Central memory CD8-positive, alpha-beta T cell (primary cell): ENCODE measurements at places on chromosomes 7 and 10.
A peak's percentile ranks its signal among the peaks of the same experiment; 100 is the strongest.

DNA sequence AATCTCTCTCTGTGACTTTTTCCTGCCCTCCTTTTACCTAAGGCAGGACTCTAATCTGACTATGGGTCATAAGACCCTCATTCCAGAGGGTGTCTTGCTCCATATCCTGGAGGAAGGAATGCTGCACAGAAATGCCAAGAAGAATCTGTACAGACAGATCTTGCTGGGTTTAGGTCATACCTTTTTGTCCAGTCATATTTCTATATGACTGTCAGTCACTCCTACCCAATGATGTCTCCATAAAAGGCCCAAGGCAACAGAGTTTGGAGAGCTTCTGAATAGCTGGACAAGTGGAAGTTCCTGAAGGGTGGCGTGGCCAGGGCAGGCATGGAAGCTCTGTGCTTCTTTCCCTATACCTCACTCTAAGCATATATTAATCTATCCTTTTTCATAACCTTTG lies 47.5 kb downstream of the FEZF1 start:
- no peaks in the 10 kb centered on the region for H3K4me1 ChIP-seq
- no peaks in the 10 kb centered on the region for H3K36me3 ChIP-seq
- H3K27ac ChIP-seq = no peak overlapping the region
- H3K27me3 ChIP-seq = no peaks in the 10 kb centered on the region

DNA sequence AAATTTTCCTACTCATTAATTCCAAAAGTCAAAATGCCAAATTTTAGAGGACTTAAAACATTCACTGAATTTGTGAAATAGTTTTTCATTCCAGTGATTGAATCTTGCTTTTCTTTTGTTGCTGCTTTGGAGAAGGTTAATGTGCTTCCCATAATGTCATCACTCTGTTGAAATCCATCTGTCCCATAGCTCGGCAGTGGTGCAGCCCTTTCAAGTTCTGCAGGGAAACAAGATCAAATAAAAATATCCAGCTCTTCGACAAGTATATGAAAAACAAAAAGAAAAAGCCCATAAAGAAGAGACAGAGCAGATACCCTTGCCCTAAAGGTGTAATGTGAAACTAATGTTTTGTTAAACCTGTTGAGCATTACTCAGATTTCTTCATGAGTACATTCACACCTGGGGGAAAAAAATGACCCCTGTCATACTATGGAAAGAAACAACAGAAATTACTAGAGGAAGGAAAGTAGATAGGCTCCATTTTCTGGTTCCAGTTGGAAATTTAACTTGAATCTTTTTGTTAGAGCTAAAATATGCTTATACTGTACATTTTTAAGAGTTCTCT lies 35.1 kb downstream of the AGR3 start:
- DNase-seq = no peak
- H3K4me1 ChIP-seq = no peaks in the 10 kb centered on the region
- H3K36me3 ChIP-seq = no peaks in the 10 kb centered on the region
- no peak overlapping the region for H3K27ac ChIP-seq

DNA sequence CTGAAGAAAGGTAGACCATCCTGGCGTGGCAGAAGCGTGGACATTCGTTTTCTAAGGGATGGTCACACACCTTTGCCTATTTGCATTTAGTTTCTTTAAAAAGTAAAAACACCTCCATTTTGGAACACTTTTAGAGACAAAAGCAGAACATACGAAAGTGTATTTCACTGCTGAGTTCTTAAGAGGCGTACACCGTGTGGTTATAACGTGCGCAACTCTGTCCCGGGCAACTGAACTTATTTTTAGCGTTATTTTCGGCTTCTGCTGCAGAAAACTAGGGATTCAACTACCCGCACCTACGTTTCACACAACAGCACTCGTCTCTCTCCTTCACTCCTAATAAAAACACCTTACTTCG lies 557 bp upstream of the LSM8 start:
- no peaks in the 10 kb centered on the region for H3K27me3 ChIP-seq
- no peak for DNase-seq
- peaks cover 40% of the 10 kb centered on the region for H3K4me1 ChIP-seq
- H3K27ac ChIP-seq = peak overlapping the region; percentile 99

- no peaks in the 10 kb centered on the region for H3K36me3 ChIP-seq
- no peak for DNase-seq
- no peak overlapping the region for H3K4me3 ChIP-seq
- no peaks in the 10 kb centered on the region for H3K4me1 ChIP-seq
- peaks cover 19% of the 10 kb centered on the region for H3K27me3 ChIP-seq
These were observed 32.4 kb upstream of the RET start for GRCh38 chr10:43044448-43044921.

- peaks cover 6% of the 10 kb centered on the region for H3K36me3 ChIP-seq
- H3K27ac ChIP-seq = no peak overlapping the region
- H3K4me1 ChIP-seq = no peaks in the 10 kb centered on the region
- H3K4me3 ChIP-seq = no peak overlapping the region
- no peak for DNase-seq
These were observed 192.6 kb upstream of the CCDC6 start for GRCh38 chr10:60098677-60099601.

DNA sequence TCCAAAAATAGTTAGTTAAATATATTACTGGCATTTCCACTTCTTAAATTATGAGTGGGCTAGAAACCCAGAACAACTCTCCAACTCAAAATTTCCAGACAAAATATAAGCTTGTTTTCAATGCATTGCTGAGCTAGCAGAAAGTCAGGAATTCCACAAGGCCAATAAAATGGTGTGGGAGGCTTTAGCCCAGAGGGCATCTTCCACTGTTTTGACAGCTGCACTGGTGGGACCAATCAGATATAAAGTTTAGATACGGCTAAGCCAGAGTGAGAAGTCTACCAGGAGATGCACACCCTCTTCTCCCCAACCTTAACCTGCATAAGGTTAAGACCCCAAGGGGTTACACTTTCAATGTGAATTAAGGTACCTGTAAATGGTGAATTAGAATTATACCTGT lies 76.6 kb downstream of the AMPH start:
- H3K4me3 ChIP-seq = no peak overlapping the region
- no peaks in the 10 kb centered on the region for H3K36me3 ChIP-seq
- peaks cover 22% of the 10 kb centered on the region for H3K27me3 ChIP-seq
- H3K4me1 ChIP-seq = no peaks in the 10 kb centered on the region

- DNase-seq = no peak
- no peak overlapping the region for H3K27ac ChIP-seq
These were observed 15.4 kb upstream of the TMEM243 start for GRCh38 chr7:87234949-87235348.

GRCh38 chr10:84214046-84214572 lies 11.2 kb downstream of the LRIT2 start:
- peaks cover 3% of the 10 kb centered on the region for H3K36me3 ChIP-seq
- H3K4me1 ChIP-seq = no peaks in the 10 kb centered on the region
- H3K27me3 ChIP-seq = no peaks in the 10 kb centered on the region
- H3K27ac ChIP-seq = no peak overlapping the region

DNA sequence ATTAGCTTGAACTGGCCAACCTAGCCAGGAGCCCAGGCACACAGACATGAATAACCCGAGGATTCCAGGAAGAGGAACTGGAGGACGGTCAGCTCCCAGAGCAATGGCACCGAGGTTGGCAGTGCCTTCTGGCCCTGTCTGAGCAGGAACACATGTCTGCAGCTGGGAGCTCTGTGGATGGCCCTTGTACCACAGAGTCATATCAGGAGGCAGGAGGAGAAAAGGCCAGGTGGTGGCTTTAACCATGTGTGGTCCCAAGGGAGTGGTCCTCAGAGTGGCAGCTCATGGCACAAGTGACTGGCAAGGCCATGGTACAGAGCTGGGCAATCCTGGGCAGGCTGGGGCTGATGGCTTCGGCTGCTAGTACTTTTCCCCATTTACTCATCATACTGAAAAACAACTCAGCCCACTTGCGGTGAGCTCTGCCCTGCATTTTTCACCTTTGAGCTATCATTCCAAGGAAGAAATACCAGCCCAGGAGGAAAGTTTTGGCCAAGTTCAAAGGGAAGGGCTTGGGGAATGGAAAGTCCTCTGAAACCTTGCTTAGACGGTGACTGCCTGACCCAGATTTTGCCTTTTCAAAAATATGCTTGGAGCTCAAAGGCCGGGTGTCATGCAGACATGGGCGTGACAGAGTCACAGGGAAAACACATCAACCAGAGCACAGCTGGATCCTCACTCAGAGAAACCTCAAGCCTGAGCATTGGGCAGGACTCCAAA lies 25.7 kb upstream of the LOXL4 start:
- no peak overlapping the region for H3K4me3 ChIP-seq
- peaks cover 21% of the 10 kb centered on the region for H3K27me3 ChIP-seq
- H3K27ac ChIP-seq = no peak overlapping the region

DNA sequence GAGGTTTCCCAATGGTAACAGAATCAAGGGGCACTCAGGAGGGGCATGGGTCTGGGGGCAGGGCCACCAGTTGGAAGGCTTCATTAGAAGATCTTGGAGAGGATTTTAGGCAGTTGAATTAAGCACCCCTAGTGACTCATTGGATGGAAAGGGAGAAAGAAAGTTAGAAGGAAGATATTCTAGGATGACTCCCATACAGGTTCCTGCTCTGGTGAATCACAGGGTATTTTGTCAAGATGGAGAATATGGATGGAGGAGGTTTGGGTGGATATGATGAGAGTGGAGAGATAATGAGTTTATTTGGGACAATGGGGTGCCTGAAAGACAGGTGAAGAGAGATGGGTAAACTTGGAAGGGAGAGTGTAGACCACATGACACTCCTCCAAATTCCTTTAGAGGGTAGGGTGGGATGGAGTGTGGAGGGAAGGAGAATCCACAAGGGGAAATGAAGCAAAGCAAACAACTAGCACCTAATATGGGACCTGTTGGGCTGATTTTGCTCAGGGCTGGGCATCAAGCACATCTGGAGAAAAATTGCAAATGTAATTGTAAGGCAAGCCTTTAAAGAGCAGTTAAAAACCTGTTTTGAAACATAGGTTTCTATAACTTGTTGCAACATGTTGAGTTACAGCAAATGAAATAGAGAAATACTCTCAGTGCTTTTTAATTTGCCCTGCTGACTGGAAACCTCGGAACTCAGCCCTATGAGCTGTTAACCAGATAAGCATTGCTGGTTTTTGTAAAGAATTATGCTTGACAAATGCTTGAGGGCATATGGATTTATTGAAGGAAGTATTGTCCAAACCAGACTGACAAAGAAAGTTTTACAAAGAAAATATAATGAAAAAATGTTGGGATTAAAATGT lies 2.9 kb upstream of the ENTPD7 start:
- peaks cover 3% of the 10 kb centered on the region for H3K36me3 ChIP-seq
- peaks cover 58% of the 10 kb centered on the region for H3K27me3 ChIP-seq
- H3K4me3 ChIP-seq = no peak overlapping the region
- no peak for DNase-seq

DNA sequence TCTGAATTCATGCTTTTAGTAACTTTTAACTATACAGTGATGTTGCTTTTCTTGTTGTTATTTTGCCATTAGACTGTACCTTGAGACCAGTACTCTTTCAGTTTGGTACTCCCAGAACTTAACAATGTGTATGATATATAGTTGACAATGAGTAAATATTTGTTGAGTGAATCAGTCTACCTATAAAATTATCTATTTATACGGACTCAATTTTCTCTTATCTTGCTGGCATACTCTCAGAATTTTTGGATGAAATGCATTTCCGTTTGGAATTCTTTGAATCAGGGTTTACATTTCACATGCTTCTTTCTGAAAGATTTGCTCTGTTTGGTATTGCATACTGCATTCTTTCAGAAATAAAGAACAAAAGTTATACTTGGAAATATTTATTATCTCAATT lies 47.8 kb upstream of the LRRC17 start:
- no peak for DNase-seq
- H3K27me3 ChIP-seq = no peaks in the 10 kb centered on the region
- no peaks in the 10 kb centered on the region for H3K36me3 ChIP-seq

GRCh38 chr7:34488766-34489165 lies 169.3 kb upstream of the NPSR1 start:
- no peaks in the 10 kb centered on the region for H3K27me3 ChIP-seq
- DNase-seq = no peak
- H3K4me3 ChIP-seq = no peak overlapping the region
- no peaks in the 10 kb centered on the region for H3K36me3 ChIP-seq
- no peaks in the 10 kb centered on the region for H3K4me1 ChIP-seq

GRCh38 chr7:158431941-158432347 lies 155.7 kb downstream of the PTPRN2 start:
- DNase-seq = no peak
- peaks cover 56% of the 10 kb centered on the region for H3K27me3 ChIP-seq
- no peaks in the 10 kb centered on the region for H3K4me1 ChIP-seq
